ENCODE measurements at places on chromosomes 16 and 17.

- no peak for DNase-seq
Observed at GRCh38 chr16:49597796-49598195, 224.2 kb downstream of the C16orf78 start.

DNA sequence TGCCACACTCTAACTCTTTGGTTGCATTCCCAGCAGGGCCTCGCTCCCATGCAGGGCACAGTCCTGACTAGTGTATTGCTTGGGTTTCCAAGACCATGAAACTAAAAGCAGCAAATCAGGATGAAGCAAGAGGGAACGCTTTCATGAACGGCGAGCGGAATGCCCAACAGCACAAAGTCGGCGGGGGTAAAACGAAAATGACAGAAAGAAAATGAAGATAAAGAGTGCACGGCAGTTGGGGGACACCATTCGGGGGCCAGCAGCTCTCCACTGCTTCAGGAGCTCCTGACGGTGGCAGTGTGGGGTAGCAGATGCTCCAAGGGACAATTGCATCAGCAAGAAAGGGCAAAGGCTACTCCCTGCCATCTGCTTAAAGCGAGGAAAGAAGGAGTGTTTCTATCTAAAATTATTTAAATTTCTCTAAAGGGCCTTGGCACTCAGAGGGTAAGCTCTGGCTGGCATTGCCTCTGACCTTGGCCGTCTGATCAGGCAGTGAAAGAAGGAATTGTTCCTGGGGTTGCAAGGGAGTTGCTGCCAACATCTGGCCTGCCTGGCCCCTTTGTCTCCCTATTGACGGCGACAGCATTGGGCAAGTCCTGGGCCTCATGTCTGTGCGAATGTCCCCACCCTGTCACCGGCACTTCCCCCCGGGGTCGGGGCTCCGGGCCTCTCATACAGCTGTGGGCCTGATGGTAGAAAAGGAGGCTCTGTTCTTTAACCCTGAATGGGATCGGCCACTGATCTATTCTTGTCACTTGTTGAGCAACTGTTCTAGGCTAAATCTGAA is 138.2 kb downstream of the CMIP start:
- no peak for DNase-seq

- DNase-seq: peak; percentile 81
Observed at GRCh38 chr17:41532947-41533570, 5.0 kb upstream of the KRT19 start.

- DNase-seq: peak; percentile 46
Observed at GRCh38 chr17:67436233-67436632, 59.2 kb downstream of the PITPNC1 start.

- DNase-seq: no peak
Observed at GRCh38 chr17:750431-751037, 1.5 kb downstream of the GEMIN4 start.

DNA sequence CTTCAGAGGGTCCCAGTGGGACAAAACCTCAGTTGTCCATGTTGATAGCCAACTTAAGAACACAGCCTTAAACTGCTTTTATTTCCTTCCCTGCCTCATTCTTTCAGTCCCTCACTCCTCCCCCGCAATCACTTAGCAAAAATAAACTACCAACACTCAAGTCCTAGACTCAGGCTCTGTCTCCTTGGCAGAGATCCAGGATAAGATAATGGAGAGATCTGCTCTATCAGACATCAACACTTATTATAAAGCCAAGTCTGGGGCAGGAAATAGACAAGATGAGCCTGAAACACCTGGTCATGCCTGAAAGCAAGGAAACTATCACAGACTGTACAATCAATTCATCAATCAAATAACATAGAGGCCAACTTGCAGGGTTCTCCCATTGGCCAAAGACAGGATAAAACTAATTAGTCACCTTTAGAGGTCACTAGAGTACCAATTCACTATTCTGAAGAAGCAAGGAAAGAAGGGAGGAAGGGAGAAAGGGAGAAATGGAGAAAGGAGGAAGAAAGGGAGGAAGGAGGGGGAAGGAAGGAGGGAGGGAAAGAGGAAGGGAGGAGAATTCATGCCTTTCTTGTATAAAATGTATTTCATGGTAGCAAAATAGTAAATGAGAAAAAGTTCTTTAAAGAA is 15.7 kb downstream of the HYDIN start:
- no peak for DNase-seq

DNA sequence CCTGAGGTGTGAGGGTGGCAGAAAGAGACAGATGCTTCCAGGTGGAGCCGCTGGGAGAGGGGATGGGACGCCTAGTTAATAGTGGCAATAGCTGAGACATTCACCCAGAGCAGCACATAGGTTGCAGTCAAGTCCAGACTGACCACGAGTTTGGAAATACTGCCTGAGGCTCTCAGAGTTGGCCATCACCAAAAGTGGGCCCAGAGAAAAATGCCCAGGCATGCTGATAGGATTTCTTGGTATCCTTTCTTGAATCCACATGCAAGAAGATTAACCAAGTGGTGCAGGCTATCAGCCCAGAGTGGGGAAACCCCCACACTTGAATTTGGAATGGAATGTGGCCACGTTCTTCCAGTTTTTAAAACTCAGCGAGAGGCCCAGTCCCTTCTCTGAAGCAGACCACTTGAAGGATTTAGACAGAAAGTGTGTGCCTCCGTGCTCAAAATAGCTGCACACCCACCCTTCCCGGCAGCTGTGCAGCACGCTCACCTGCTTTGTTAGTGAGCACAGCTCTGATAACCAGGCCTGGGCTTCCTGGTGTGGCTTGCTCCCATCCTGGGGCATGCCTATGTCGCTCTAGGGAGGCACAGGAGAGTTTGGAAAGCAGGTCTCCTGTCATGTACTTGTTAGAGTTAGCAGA is 35.7 kb downstream of the PLD6 start:
- no peak for DNase-seq

- DNase-seq: no peak
Observed at GRCh38 chr17:37089956-37090355, 141.2 kb downstream of the AATF start.

DNA sequence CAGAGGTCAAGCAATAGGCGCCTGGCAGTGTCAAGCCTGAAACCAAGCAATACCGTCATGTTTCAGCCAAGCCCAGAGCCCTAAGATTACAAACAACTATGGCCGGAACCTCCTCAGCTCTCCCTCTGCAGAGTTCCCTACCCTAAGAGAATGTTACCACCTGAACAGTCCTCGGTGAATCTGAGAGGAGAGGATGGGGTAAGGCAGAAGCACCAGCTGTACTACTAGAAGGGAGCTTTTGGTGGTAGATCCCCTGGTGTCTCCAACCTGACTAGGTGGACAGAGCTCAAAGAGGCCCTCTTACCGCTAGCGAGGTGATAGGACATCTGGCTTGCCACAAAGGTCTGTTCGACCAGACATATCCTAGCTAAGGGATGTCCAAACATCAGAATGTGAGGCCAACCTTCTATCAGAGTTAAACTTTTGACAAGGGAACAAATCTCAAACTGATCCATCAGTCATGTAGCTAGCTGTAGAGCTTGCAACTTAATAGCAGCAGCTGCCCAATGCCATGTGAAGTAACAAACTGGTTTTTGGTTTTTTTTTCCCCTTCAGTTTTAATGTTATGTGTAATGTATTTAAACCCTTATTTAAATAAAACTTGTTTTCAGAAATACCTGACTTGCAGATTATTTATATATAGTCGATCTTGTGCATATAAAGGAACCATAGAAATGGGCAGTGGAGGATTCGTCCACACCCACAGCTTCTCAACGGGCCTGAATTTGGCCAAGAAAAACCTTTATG is 2.5 kb downstream of the EIF1 start:
- DNase-seq: no peak

GRCh38 chr17:62705156-62705777 is 77.8 kb downstream of the MRC2 start:
- no peak for DNase-seq

DNA sequence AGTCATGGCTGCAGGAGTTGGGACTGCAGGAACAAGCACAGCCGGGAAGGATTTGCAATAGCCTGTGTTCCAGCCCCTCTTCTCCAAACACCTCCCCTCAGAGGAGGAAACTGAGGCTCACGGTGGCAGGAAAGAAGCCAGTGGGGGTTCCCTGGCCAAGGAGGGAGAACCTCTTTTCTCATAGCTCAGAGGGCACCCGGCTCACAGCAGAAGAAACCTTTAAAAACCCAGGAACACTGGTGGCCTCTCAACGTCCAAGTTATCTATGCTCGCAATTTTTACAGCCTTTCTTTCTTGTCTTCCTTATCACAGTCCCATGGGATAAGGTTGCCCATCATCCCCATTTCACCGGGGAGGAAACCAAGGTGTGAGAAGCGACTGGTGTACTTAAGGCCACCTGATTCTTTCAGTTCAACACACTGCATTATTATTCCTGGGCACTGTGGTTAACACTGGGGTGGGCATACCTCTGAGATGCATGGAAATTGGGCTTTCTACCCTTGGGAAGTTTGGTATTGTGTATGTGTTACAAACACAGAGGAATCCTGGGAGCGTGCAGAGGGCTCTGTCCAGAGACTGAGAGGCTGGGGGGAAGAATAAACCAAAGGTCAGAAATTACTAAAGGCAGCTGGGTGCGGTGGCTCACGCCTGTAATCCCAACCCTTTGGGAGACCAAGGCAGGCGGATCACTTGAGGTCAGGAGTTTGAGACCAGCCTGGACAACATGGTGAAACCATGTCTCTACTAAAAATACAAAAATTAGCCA is 791 bp upstream of the ZNF629 start:
- no peak for DNase-seq

GRCh38 chr17:75468291-75468754 is 11.9 kb downstream of the TMEM94 start:
- no peak for DNase-seq

DNA sequence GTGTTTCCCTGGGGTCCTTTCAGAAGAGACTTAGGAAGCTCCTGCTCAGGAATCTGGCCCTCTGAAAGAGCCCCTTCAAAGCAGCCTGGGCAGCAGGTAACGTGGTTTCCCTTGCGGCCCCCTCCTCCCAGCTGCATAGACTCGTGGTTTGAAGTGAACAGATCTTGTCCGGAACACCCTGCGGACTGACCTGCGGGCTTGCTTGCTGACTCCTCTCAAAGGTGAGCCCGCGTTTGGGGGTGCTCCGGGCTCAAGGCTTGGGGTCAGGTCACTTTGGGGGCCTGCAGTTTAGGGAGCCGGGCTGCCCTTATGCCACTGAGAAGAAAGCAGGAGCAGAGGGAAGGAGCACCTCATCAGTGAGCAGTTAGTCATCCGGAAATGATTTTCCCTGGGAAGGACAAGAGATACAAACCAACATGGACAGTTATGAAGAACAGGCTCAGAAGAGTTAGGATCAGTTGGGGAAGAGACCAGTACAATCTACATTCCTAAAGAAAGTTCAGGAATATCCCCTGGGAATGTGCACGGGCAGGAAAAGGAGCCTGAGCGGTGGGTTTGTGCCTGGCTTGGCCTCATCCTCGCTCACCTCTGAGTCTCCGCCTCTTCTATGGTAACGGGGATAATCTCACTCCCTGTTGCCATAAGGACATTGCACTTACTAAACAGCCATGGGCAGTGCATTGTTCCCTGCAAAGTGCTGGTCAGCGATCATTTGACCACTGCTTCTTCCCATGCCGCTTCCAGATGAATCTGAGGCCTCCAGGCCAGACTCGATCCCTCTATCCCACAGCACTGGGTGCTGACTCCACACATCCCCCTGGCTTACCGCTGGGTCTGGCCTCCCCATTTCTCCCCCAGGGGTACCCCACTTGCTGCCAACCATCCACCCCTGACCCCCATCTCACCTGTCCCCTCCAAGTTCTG is 10.0 kb downstream of the LDHD start:
- DNase-seq: peak; percentile 53

DNA sequence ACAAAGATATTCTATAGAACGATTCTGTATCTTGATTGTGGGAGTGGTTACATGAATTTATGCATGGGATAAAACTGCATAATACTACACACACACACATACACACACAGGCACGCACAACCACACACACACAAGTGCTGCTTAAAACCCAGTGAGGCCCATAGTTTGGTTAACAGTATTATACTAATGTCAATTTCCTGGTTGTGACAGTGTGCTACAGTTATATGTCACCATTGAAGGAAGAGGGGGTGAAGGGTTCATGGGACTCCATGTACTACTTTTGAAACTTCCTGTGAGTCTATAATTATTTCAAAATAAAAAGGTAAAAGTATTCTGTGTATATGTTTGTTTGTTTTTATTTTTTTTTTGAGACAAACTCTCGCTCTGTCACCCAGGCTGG is 8.1 kb downstream of the ZC3H7A start:
- no peak for DNase-seq

- no peak for DNase-seq
Observed at GRCh38 chr16:84298376-84298899, 3.8 kb downstream of the WFDC1 start.

GRCh38 chr17:77619326-77619725 is 339.2 kb upstream of the TNRC6C start:
- peak; percentile 43 for DNase-seq

DNA sequence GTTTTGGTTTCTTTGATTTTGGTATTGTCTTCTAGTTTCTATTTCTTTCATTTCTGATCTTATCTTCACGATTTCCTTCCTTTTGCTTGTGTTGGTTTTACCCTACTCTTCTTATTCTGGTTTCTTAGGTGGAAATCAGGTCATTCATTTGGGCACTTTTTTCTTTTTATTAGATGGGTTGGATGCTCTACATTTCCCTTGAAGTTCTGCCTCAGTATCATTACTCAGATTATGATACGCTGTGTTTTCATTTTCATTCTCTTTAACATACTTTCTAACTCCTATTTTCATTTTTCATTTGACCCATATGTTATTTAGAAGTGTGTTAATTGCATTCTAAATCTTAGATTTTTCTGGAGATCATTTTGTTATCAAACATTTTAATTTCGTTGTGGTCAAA is 108.6 kb downstream of the IRF8 start:
- DNase-seq: no peak

DNA sequence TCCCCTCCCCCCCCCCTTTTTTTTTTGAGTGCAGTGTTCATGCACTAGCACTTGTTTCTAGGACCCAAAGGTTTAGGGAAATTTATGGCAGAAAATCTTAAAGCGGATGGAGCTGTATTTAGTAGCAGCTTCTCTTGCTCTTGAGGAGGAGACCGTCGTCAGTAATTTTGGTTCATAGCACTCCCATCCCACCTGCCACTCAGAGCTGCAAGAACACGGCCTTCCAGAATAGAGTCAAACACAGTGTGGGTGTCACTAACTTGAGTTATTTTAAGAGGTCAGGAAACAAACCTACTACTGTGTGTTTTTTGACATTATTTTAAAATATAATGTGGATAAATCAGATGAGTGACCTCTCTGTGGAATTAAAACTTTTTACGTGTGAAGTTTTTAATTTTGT is 37.3 kb downstream of the SEC14L1 start:
- no peak for DNase-seq
